ENCODE measurements at places on chromosomes 6 and 20.
A peak's percentile ranks its signal among the peaks of the same experiment; 100 is the strongest.

- H3K4me3 ChIP-seq = peak overlapping the region; percentile 49
- H3K27ac ChIP-seq = peak overlapping the region; percentile 42
- H3K4me1 ChIP-seq = no peaks in the 10 kb centered on the region
- H3K27me3 ChIP-seq = peaks cover 35% of the 10 kb centered on the region
- DNase-seq = no peak
- H3K36me3 ChIP-seq = no peaks in the 10 kb centered on the region
Observed at GRCh38 chr6:26249707-26249956, 115.4 kb upstream of the BTN3A2 start.

DNA sequence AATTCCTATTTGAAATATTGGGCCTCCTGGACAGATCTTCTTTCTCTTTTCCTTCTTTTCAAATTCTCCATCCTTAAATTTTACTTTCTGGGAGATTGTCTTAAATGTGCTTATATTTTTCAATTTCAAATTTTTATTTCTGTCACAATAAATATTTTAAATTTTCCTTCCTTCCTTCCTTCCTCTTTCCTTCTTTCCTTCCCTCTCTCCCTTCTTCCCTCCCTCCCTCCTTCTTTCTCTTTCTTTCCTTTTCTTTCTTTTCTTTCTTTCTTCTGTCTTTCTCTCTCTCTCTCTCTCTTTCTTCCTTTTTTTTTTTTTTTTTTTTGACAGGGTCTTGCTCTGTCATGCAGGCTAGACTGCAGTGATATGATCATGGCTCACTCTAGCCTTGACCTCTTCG is 16.7 kb upstream of the PNRC1 start:
- no peak overlapping the region for H3K27ac ChIP-seq
- H3K4me3 ChIP-seq = no peak overlapping the region
- no peak for DNase-seq
- no peaks in the 10 kb centered on the region for H3K36me3 ChIP-seq
- no peaks in the 10 kb centered on the region for H3K4me1 ChIP-seq

GRCh38 chr6:109999740-110000139 is 21.6 kb downstream of the GPR6 start:
- H3K36me3 ChIP-seq = no peaks in the 10 kb centered on the region
- H3K4me3 ChIP-seq = no peak overlapping the region
- H3K27ac ChIP-seq = no peak overlapping the region
- no peaks in the 10 kb centered on the region for H3K27me3 ChIP-seq
- H3K4me1 ChIP-seq = no peaks in the 10 kb centered on the region

GRCh38 chr6:112535816-112536215 is 188.7 kb downstream of the RFPL4B start:
- DNase-seq = no peak
- no peaks in the 10 kb centered on the region for H3K27me3 ChIP-seq
- H3K36me3 ChIP-seq = no peaks in the 10 kb centered on the region

DNA sequence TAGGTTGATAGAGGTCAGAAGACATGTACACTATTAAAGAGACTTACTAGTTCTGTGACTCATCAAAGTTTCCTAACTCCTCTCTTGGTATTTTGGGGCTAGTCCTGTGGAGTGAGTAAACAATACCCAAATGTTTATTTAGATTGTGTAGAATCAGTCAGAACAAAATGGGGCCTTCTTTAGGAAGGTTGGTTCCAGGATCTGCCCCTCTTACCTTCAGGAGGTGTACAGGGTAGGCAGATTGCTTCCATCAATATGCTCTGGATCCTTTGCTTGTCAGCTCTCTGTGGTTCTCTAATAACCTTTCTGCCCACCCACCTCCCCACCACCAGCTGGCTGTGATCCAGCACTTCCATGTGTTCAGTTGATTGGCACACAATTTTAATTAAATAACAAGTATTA is 107.0 kb downstream of the POPDC3 start:
- no peak for DNase-seq
- H3K36me3 ChIP-seq = no peaks in the 10 kb centered on the region
- no peaks in the 10 kb centered on the region for H3K4me1 ChIP-seq
- H3K27ac ChIP-seq = no peak overlapping the region

DNA sequence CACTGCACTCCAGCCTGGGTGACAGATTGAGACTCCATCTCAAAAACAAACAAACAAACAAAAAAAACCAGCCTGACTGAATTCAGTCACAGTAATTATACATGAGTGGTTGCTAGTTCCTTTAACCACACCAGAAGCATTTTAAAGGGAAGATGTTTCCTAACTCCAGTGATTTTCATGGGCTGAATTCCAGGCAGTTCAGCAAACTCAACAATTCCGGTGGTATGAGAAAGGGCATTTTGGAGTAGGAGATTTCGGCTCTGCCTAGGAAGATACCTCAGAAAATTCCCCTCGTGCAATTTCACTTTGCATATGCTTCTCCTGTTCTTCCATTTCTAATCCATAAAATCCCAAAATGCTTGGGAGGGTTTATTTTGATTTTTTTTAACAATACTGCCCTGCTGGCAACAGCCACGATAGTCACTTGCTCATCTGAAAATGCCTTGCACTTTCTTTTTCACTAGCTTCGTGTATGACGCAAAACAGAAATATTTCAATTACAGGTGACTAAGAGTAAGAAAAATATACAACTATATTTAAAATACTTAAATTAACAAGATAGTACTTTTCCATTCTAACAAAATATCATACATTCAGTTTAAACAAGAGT is 48.3 kb upstream of the IPCEF1 start:
- H3K4me3 ChIP-seq = peak overlapping the region; percentile 36
- peaks cover 10% of the 10 kb centered on the region for H3K36me3 ChIP-seq
- H3K4me1 ChIP-seq = peaks cover 53% of the 10 kb centered on the region
- no peak for DNase-seq
